T-helper 17 cell (primary cell): ENCODE measurements at places on chromosomes 7 and 10.

- no peak for DNase-seq
Observed at GRCh38 chr7:29511337-29511736, 52.3 kb upstream of the PRR15 start.

- DNase-seq, result peak; percentile 84
Observed at GRCh38 chr7:923108-924041, 31.1 kb downstream of the ADAP1 start.

DNA sequence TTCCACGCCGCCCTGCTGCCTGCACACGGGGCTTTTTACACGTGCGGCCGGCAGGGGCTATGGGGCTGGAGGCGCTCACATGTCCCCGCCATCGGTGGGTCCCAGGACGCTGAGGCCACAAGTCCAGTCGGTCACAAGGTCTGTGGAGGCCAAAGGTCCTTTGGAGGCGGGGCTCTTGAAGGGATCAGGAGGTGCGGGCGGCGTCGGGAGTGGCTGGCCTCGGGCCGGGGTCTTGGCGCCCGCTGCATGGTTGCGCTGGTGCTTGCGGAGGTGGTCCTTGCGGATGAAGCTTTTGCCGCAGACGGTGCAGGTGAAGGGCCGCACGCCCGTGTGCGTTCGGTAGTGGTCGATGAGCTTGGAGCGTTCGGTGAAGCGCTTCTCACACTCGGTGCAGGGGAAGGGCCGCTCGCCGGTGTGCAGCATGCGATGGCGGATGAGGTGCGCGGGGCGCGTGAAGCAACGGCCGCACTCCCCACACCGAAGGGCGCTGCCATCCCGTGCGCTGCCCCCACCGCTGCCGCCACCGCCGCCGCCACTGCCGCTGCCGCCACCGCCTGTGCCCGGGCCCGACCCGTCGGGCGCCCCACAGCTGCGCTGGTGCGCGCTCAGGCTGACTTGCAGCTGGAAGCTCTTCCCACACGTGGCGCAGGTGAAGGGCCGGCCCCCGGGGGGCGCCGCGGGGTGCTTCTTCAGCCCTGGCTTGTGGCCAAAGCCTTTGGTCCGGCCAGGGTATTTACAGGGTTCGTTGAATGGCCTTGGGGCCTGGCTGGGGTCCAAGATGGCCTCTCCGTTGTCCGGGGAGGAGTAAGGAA, 13.7 kb upstream of the ZNF777 start:
- no peak for DNase-seq

- no peak for DNase-seq
Observed at GRCh38 chr10:31299119-31299518, 19.9 kb upstream of the ZEB1 start.

DNA sequence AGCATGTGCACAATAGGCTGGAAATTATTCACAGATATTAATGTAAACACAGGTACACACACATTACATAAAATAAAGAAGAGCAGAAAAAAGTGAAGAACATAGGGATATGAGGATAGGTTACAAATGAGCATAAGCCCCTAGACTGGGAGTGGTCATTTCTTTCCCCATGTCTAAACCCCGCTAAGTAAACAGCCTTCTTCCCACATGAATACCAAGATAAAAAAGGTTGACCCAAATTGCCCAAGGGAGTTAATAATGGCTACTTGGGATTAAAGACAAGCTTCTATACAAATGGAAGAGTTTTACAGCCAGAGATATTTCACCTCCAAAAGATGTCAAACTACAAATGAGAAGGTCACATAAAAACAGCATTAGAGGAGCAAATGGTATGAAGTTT, 527.1 kb upstream of the CELF2 start:
- no peak for DNase-seq

GRCh38 chr7:149496642-149497391, 792 bp downstream of the ZNF746 start:
- peak; percentile 41 for DNase-seq

DNA sequence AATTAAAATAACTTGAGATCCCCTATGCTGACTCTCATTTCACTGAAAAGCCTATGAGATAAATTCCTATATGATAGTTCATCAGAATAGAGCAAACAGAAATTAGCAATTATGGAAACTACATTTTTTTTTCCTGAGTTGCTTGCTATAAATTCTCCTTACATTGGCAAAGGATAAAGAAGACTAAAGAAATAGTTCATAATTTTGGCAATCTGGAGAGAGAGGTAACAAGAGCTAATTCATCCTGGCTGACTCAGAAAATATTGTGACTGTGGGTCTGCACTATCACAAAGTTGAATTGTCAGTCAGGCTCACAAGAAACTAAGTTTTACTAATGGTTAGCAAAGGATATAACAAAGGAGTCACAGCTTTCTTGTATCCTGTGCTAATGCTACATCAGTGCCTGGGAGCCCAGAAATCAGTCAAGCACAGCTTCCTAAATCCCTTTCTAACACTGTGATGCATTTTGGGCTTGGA, 483.0 kb downstream of the MAGI2 start:
- no peak for DNase-seq

DNA sequence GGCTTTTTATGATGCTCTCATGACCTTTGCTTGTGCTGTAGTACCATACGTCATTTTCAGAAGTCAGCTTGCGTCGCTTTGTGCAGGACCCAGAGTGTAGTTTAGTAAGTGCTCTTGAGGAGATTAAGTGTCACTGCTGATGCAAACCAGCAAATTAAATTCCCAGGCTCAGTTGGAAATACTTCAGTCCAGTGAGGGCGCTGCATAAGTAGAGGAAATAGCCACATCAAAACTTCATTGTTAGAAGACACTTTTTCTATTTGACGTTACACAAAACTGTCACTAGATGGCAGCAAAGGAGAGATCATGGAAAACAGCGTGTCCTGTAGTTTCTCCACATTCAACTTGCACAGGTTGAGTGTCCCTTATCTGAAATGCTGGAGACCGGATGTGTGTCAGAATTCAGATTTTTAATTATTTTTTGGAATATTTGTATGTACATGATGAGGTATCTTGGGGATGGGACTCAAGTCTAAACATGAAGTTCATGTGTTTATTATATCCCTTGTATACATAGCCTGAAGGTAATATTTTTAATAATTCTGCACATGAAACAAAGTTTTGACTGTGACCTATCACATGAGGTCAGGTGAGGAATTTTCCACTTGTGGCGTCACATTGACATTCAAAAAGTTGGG, 7.9 kb downstream of the ZNF22 start:
- no peak for DNase-seq

DNA sequence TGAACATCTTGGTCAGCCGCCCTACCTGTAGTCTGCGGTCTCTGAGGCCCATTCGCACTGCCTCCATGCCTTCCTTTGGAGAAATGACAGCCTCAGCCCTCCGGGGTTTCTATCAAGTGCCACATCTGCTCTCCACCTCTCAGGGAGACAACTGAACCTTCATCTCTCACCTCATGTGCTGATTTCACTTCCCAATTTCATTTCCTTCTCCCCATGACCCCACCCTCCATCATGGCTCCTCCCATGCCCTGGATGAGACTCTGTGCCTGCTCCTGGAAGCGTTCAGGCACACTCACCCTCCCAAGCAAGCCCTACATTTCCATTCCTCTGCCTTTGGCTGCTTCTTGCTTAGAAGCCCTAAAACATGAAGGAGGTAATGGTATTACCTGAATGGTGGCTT, 7.8 kb upstream of the SCD start:
- no peak for DNase-seq

- no peak for DNase-seq
Observed at GRCh38 chr10:75439811-75440210, 8.4 kb downstream of the LRMDA start.

DNA sequence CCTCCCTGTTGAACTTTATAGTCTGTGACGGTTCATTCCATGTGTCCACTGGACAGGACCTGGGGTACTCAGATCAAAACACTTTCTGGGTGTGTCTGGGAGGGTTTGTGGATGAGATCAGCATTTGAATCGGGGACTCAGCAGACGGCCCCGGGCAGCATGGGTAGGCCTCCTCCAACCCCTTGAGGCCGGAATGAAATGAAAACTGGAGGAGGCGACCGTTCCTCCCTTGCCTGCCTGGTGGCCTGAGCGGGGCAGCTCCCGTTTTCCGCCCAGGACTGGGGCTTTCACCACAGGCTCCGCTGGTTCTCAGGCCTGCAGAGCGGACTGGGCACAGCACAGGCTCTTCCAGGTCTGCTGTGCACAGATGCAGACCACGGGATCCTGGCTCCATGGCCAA, 247.7 kb downstream of the MAD1L1 start:
- DNase-seq, result no peak

- DNase-seq, result no peak
Observed at GRCh38 chr10:46317370-46317769, 30.6 kb downstream of the ANTXRL start.

DNA sequence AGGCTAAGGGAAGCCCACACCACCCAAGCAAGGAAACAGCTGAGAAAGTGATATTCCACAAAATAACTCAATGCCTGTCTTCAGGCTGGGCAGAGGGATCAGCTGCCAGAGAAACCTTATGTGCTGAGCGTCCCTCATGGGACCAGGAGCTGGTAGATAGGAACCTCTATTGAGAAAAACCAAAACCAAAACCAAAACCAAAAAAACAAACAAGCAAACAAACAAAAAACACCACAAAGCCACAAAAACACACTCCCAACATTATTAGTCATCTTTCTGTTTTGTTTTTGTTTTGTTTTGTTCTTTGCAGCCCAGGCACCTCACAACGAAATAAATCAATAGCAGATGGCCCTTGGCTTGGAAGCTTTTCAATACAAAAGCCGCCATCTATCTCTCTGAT, 760.8 kb upstream of the CELF2 start:
- DNase-seq, result no peak

GRCh38 chr7:116433246-116433645, 66.3 kb upstream of the CAV2 start:
- no peak for DNase-seq

DNA sequence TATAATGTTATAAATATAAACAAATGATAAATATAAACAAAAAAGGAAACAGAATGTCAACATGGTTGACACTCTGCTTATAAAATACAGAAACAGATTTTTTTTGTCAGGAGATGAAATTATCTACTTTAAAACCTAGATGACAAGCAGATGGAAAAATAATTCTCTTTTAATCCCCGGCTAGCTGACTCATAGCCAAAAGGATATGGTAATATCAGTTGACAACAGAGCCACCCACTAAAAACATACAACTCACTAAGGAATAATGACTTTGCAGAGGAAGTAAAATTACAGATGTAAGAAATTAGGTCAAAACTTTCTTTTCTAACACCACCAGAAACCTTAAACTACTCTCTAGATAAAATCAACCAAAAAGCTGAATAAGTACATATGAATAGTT, 131.1 kb upstream of the ABCB5 start:
- no peak for DNase-seq

DNA sequence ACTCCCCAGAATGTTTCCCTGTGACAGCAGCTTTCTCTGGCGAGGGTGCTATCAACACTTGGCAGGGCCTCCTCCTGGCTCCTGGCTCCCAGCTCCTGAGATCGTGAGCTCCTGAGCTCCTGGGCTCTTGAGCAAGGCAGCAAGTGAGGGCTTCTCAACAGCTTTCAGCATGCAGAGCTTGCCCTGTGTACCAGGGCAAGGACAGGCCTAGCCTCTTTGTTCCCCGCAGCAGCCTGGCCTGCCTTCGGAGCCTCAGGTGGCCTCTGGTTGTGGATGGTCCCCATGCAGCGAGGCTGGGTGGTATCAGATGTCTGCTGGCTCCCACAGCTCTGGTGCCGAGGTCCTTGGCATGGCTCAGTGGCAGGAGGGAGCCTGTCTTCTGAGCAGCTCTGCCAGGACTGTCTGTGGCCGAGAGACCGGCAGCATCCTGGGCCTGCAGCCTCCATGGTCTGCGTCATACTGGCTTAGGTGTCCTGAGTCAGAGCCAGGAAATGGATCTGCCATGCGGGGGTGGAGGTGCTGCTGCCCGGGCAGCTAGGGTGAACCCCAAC, 44.2 kb downstream of the ZMIZ1 start:
- no peak for DNase-seq

- no peak for DNase-seq
Observed at GRCh38 chr7:66604198-66604597, 24.5 kb upstream of the KCTD7 start.

- DNase-seq, result no peak
Observed at GRCh38 chr10:71726580-71727104, 7.1 kb upstream of the C10orf105 start.

DNA sequence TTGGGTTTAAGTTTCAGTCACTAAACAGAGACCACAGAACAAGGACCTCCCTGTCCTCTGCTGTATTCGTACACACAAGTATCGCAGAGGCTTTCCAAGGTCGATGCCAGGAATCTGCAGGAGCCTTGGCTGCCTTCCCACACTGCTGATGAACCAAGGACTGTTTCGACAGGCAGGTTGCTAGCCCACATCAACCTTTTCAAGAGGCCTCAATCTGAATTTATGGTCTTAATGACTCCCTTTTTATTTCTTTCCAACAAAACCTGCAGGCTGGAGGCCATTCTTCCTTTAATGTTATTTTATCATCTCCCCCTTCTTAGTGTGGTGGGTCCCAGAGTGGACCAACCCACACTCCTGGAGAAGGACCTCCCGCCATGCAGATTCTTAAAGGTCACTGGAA, 45.6 kb downstream of the JCAD start:
- DNase-seq, result no peak

- peak; percentile 13 for DNase-seq
Observed at GRCh38 chr10:123007558-123008354, 839 bp downstream of the IKZF5 start.

DNA sequence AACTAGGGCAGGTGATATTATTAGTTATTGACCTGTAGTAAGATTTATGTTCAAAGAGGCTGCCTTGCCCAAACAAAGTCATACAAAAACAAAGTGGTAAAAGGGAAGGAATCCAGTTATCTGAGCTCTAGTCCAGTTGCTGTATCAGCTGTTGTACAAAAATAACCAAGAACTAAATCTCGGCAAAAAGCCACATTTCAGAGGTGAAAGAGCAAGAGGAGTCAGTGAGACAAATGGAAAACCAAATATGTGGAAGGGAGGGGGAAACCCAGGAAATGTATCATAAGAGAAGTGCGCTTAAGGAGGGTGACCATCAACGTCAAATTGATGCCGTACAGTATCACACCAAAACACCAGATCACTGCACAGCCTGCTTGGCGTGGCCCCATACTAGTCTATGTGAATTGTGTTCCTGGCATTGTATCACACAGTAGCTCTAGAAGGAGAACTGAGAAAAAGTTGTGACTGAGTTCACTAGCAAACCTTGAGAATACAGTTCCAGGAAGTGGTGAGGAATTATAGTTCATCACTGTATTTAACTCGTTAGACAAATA, 6.4 kb downstream of the AGBL3 start:
- DNase-seq, result no peak
